ENCODE measurements at places on chromosomes 3 and 15.

- H3K27me3 ChIP-seq, result no peaks in the 10 kb centered on the region
- H3K4me3 ChIP-seq, result no peak overlapping the region
- no peak for DNase-seq
- H3K4me1 ChIP-seq, result peaks cover 9% of the 10 kb centered on the region
These were observed 26.9 kb downstream of the MCTP2 start for GRCh38 chr15:94258246-94258645.

DNA sequence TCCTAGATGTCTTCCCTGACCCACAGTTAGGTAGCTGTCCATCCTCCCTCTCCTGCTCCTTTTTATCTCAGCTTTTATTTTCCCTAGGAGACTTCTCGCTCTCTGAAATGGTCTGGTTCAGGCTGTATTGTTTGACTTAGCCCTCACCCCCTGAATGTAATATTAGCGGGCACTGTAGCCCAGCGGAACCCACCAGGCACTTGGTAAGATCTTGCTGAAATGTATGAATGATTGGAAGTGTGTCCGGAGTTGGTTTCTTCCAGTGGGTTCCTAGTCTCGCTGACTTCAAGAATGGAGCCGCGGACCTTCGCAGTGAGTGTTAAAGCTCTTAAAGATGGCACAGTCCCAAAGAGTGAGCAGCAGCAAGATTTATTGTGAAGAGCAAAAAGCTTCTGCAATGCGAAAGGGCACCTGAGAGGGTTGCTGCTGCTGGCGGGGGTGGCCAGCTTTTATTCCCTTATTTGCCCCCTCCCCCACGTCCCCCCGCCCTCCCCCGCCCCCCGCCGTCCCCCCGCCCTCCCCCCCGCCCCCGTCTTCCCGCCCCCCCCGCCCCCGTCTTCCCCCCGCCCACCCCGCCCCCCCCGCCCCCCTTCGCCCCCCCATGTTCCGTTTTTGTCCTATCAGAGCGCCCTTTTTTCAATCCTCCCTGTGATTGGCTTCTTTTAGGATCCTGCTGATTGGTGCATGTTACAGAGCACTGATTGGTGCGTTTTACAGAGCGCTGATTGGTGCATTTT is 694 bp upstream of the EEFSEC start:
- peaks cover 20% of the 10 kb centered on the region for H3K4me1 ChIP-seq
- H3K4me3 ChIP-seq, result peak overlapping the region; percentile 91
- no peaks in the 10 kb centered on the region for H3K27me3 ChIP-seq
- H3K36me3 ChIP-seq, result peaks cover 23% of the 10 kb centered on the region
- peak overlapping the region; percentile 85 for H3K27ac ChIP-seq

DNA sequence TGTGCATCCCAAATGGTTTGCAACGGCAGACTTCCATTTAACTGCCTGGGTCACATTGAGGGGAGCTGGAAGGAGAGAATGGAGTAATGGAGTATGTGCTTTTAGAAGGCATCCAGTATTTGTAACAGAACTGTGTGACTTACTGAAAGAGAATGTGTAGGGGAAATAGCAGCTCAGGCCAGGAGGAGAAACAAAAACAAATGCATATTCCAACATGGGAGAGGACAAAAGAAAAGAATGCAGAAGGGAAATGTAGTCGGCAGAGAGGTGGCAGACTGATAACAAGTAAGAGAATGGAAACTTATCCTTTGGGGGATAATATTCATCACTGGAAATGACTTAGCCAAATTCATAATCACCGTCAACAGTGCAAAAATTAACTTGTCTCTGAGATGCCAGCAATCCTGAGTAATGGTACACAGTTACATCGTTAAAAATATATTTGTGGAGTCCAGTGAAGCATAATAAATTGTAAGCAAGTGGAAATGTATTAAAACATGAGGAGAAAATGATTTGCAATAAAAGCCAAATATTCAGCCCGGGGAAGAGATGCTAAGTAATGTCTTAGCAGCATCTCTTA is 294.9 kb upstream of the SGO1 start:
- no peak for DNase-seq
- H3K36me3 ChIP-seq, result no peaks in the 10 kb centered on the region
- H3K4me3 ChIP-seq, result no peak overlapping the region
- H3K27me3 ChIP-seq, result no peaks in the 10 kb centered on the region

DNA sequence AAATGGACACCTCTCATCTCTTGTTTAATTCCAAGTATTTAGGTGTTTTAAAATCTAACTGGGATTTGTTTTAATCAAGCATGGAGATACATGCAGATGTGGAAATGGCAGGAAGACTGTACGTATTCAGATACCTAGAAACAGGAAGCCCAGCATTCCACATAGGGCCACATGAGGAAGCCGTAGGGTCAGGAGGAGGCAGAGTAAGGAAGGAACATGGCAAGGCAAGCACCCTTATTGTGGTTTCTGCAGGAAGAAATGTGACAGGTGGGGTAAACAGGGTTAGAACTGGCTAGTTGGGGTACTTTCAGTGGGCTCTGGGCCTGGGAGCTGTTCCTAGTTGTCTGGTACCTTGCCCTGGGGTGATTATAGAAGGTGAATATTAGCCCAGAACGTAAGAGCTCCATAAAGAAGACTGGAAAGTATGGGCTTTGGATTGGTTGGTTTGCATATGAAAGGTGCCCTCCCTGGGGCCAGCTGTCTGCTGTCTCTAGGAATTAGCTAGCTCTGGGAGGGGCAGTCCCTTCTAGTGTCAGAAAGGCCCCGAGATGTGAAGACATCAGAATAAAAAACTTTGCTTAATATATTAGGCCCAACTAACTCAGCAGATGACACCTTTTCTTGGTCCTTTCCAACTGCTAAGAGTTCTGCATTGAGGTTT is 107.7 kb upstream of the CADPS start:
- H3K27ac ChIP-seq, result no peak overlapping the region
- no peak for DNase-seq
- H3K36me3 ChIP-seq, result no peaks in the 10 kb centered on the region
- H3K4me3 ChIP-seq, result no peak overlapping the region
- H3K27me3 ChIP-seq, result no peaks in the 10 kb centered on the region

DNA sequence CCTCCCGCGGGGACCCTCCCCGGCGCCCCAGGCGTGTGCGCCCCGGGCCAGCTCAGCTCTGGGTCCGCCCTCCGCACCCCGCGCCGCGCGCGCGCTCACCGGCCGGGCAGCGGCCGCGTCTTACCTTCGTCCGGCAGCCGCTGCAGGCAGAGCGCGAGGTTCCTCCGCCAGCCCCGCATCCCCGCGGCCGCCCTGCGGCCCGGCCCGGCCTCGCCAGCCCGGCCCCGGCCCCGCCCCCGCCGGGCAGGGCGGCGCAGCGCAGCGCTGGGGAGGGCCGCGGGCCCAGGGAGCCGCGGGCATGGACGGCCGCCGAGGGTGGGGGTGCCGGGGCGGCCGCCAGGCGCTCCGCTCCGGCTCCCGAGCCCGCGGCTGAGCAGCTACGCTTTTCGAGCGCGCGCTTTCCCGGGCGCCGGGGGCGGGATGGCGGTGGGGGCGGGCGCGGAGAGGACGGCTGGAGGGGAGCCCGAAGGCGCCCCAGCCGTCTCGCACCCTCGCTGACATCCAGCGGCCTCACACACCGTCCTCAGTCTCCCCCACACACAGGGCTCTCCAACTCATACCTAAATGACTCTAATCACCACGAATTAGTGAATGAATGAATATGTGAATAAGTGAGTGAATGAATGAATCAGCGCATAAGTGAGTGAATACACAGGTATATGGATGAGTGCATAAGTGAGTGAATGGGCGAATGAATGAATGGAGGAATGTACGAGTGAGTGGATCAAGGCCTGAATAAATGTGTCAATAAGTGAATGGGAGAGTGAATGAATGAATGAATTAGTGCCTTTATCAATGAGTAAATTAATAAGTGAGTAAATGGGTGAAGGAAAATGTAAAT is 48.5 kb upstream of the CCDC174 start:
- H3K36me3 ChIP-seq, result no peaks in the 10 kb centered on the region
- no peak overlapping the region for H3K4me3 ChIP-seq
- peaks cover 1% of the 10 kb centered on the region for H3K27me3 ChIP-seq
- DNase-seq, result no peak
- H3K4me1 ChIP-seq, result no peaks in the 10 kb centered on the region

GRCh38 chr3:159112724-159113123 is 310.9 kb downstream of the MFSD1 start:
- H3K27me3 ChIP-seq, result no peaks in the 10 kb centered on the region
- H3K27ac ChIP-seq, result no peak overlapping the region
- no peak overlapping the region for H3K4me3 ChIP-seq
- H3K36me3 ChIP-seq, result no peaks in the 10 kb centered on the region

GRCh38 chr15:98616397-98616796 is 31.9 kb upstream of the IGF1R start:
- no peak for DNase-seq
- H3K27me3 ChIP-seq, result peaks cover 15% of the 10 kb centered on the region
- H3K36me3 ChIP-seq, result no peaks in the 10 kb centered on the region
- no peak overlapping the region for H3K27ac ChIP-seq
- H3K4me3 ChIP-seq, result no peak overlapping the region

GRCh38 chr3:8563597-8563996 is 62.0 kb downstream of the LMCD1 start:
- H3K27ac ChIP-seq, result no peak overlapping the region
- no peaks in the 10 kb centered on the region for H3K36me3 ChIP-seq
- H3K27me3 ChIP-seq, result no peaks in the 10 kb centered on the region
- H3K4me1 ChIP-seq, result no peaks in the 10 kb centered on the region
- no peak for DNase-seq

DNA sequence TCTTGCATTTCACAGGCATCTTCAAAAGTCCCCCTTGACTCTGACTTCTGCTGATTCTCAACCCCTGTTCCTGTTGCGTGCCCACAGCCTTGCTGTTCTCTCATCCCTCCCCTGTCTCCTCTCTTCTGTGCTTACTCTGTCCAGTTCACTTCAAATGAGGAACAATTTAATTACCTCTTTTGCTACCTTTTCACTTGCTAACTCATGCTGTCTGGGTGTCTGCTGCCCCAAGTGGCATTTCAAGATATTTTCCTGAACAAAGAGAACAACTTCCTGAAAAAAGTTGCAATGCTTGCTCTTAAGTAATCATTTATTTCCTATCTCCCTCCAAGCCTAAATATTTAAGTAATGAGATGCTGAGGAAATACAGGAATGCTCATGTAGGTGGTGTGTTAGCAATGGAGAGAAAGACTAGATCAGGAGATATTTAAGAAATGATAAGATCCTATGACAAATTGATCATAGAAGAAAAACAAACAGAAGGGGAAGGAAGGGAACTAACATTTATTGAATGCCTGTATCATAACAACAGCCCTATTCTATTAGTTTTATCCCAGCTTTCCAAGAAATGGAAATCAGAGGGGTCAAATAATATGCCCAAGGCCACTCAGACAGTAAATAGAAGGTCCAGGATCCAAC is 42.2 kb downstream of the SV2B start:
- H3K27ac ChIP-seq, result no peak overlapping the region
- H3K4me3 ChIP-seq, result no peak overlapping the region
- no peaks in the 10 kb centered on the region for H3K4me1 ChIP-seq
- peak; percentile 4 for DNase-seq
- peaks cover 17% of the 10 kb centered on the region for H3K27me3 ChIP-seq

GRCh38 chr15:57777003-57777402 is 70.5 kb downstream of the POLR2M start:
- H3K27me3 ChIP-seq, result no peaks in the 10 kb centered on the region
- no peaks in the 10 kb centered on the region for H3K4me1 ChIP-seq
- no peak overlapping the region for H3K4me3 ChIP-seq
- no peak overlapping the region for H3K27ac ChIP-seq
- peak; percentile 85 for DNase-seq
- H3K36me3 ChIP-seq, result no peaks in the 10 kb centered on the region

DNA sequence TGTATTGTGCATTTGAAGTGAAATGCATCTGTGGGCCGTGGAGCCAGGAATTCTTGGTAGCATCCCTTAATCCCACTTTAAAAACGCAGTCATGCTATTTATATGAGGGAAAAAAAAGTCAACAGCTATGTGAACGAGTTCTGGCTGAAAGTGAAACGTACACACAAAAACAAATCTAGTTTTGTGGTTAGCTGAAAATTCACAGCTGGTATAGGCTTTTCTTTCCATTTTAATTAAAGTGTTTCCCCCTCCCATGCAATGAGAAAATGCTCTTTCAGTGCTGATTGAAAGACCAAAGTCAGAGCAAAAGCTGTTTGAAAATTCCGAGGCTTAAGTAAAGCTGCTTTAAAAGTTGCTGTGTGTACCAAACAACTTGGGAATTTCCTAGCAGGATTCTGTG is 297.4 kb downstream of the PLCL2 start:
- DNase-seq, result no peak
- H3K27ac ChIP-seq, result no peak overlapping the region
- H3K36me3 ChIP-seq, result peaks cover 46% of the 10 kb centered on the region
- H3K27me3 ChIP-seq, result no peaks in the 10 kb centered on the region
- H3K4me3 ChIP-seq, result no peak overlapping the region

- H3K27me3 ChIP-seq, result no peaks in the 10 kb centered on the region
- H3K36me3 ChIP-seq, result no peaks in the 10 kb centered on the region
- H3K4me3 ChIP-seq, result no peak overlapping the region
- no peak for DNase-seq
- no peaks in the 10 kb centered on the region for H3K4me1 ChIP-seq
These were observed 33.1 kb downstream of the MRAS start for GRCh38 chr3:138381413-138381901.

- DNase-seq, result no peak
- no peak overlapping the region for H3K27ac ChIP-seq
- no peaks in the 10 kb centered on the region for H3K36me3 ChIP-seq
- H3K4me3 ChIP-seq, result no peak overlapping the region
- H3K27me3 ChIP-seq, result no peaks in the 10 kb centered on the region
These were observed 372.5 kb downstream of the TBL1XR1 start for GRCh38 chr3:176824811-176825210.

GRCh38 chr3:30315447-30315846 is 291.0 kb upstream of the TGFBR2 start:
- no peak overlapping the region for H3K4me3 ChIP-seq
- H3K27ac ChIP-seq, result no peak overlapping the region
- no peaks in the 10 kb centered on the region for H3K27me3 ChIP-seq
- H3K36me3 ChIP-seq, result no peaks in the 10 kb centered on the region
- H3K4me1 ChIP-seq, result no peaks in the 10 kb centered on the region
- no peak for DNase-seq

DNA sequence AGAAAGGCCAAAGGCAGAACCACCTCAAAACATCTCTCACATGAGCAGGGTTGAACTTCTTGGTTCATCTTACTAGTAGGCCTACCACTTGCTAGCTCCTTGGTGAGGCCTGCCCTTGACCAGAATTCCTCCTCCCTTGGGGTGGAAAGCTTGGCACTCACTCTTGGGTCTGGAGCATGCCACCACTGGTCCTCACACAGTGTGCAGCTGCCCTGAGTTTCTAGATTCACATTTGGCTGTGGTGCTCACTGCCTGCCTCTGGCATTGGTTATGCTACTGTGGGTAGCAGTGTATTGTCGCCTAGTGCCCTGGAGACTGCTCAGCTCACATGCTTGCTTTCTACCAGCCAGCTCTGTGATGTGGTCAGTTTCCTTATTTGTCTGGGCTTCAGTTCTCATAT is 23.7 kb downstream of the OXNAD1 start:
- no peak overlapping the region for H3K4me3 ChIP-seq
- H3K27ac ChIP-seq, result peak overlapping the region; percentile 87
- peaks cover 70% of the 10 kb centered on the region for H3K4me1 ChIP-seq
- H3K36me3 ChIP-seq, result peaks cover 50% of the 10 kb centered on the region

All from DND-41 (cell line).